Progenitor cell of endocrine pancreas (in vitro differentiated cells): ENCODE measurements at places on chromosomes 5 and 9. TPM values are rescaled to one million over a fixed set of nuclear protein-coding genes. Genes with fewer than 3 reads are reported as not detected.

GRCh38 chr9:133112663-133113026 lies 8.4 kb downstream of the RALGDS start:
- DNase-seq, result no peak

GRCh38 chr5:164392531-164392930 lies 887.1 kb downstream of the MAT2B start:
- DNase-seq, result no peak

DNA sequence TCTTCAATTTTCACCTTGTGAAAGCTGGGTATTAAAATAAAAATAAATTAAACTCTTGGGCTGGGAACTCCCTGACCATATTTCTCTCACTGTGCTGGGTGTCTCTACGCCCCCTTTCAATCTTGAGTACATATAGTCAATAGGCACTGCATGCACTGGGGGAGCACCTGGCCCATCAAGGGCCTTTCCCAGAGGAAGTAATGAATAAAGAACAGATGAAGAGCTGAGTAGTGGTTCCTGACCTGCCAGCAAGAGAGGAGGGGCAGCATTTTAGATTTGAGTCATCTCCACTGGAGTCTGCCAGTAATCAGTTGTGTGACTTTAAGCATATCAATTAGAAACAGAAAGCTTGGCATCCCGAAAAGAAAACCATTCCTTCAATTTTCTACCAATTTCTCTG lies 6.2 kb downstream of the MAPKAP1 start:
- DNase-seq, result no peak

GRCh38 chr5:132386644-132387286 lies 17.3 kb downstream of the SLC22A5 start:
- DNase-seq, result peak; percentile 30

The PTTG1 gene
- total RNA-seq, result 48.2 and 50.0 TPM in 2 replicates

The TRIM41 gene
- total RNA-seq, result 37.4 and 37.6 TPM in 2 replicates

- no peak for DNase-seq
Measured at GRCh38 chr9:73183917-73184861, 32.5 kb downstream of the ANXA1 start.

DNA sequence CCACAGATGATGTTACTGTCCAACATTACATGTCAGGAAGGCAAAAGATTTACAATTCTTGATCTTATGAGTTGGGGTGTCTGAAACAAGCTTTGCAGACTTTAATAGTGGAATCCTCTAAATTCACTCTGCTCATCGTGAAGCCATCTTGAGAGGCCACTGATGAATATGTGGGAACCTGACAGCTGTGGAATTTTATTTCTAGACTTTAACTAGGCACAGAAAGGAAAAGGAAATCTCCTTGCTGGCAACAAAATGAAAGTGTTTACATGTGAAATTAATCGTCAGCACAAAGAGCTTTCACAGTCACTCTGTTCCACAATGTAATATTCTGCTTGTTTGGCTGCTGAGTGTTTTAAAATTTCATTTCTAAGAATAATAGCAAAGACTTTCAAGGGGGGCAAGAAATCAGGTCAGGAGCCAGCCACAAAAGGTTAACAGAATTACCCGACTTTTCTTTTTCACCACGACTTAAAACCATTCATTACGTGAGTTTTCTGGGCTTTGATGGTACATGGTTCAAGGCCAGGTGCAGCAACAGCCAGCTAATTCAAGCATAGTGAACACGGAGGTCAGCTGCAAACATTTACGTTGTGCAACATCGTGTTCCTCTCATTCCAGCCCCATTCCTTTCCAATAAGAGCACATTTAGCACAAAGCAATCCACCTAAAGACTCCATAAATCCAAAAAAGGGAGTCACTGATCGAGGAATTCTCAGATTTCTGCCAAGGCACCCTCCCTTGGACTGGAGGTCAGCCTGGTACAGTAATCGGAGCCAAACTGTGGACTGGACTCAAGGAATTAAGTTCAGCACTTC lies 14.6 kb downstream of the NREP start:
- DNase-seq, result no peak

The CDC26 gene
- total RNA-seq, result 33.0 and 36.6 TPM in 2 replicates

GRCh38 chr5:76547891-76548524 lies 75.2 kb downstream of the F2RL2 start:
- no peak for DNase-seq

DNA sequence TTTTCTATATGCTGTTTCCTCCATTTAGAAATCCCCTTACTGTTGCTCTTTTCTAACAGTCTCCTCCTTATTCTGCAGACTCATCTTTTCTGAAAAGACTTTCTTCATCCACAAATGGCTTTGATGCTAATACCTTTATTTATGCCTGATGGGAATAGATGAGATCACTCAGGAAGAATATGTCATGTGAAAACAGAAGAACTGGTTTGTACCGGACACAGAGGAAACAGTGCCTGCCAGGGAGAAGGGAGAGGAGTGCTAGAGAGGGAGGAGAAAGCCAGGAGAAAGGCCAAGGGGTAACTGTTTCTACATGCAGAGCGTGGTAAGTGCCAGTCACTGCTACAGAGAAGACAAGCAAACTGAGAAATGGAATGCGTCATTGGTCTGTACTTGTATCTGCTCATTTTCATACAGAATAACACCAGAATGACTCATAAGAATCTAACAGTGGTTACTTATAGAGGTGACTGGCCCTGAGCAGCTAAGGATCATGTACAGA lies 45.9 kb upstream of the PJA2 start:
- no peak for DNase-seq

GRCh38 chr9:80874276-80874675 lies 815.1 kb downstream of the TLE1 start:
- no peak for DNase-seq

DNA sequence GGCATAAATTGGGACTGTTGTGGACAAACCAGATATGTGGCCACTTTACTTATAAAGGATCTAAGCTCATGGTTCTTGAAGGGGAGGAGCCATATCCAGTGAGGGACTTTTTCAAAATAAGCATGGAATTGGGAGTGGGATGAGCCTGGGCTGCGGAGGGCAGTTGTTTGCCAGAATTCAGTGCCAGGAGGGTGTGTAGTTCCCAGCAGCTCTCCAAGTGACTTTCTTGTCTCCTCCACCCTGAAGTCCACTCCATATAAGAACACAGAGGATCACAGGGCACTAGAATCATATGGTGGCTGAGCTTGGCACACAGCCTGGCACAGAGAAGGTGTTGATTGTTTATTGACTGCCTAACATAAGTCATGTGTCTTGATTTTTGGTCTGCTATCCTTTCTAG lies 121.1 kb downstream of the CAVIN4 start:
- DNase-seq, result no peak

DNA sequence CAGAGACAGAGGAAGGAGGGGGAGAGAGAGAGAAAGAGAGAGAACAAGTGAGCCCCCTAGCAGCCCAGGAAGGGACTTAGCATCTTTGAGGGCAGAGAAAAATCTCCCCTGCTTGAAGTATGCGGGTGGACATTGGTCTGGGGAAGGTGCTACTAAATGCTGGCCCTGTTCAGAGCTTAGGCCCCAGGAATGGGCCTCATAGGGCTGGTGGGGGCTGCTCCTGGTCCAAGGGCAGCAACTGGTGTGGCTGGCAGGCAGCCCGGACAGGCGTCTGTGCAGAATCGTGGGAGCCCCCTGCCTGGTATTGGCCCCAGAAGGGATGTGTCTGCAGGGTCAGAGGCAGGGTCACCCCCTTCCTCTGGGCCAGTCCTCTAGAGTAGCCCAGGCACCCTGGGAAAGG lies 47.8 kb upstream of the SUSD3 start:
- no peak for DNase-seq

DNA sequence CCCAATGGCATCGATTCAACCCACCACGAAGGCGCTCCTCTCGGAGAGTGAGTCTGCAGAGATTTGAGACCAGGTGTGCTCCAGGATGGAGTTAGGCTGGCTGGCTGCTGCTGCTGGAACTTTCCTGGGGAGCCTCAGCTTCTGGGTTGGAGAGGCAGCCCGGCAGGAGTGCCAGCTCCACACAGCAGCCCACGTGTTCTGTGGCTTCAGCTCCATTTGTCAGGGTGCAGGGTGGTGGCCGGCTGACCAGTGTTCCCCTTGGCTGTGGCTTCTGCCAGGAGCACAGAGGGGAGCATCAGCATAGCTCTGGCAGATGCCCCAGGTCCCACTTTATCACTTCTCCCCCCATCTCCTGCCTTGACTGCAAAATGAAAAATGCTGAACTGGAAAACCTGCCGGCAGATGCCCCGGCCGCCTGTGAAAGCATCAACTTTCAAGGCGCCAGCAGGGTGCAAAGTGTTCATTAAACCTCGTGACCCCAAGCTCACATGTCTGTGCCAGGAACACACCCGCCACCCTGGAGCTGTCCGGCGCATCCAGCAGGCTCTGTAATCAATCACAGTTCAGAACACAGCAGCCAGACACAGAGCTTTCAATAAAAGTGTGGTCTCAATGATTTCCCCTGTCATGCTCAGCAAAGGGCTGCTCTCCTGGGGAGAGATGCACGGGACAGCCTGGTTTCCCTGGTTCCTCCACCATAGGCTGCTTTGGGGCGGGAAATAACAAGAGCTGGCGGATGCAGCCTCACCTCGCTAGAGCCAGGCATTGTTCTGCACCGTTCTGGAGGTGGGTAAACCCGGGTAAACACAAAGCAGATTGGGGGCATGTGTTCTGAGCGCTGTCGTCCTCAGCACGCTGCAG lies 53.2 kb downstream of the TRIP13 start:
- no peak for DNase-seq

DNA sequence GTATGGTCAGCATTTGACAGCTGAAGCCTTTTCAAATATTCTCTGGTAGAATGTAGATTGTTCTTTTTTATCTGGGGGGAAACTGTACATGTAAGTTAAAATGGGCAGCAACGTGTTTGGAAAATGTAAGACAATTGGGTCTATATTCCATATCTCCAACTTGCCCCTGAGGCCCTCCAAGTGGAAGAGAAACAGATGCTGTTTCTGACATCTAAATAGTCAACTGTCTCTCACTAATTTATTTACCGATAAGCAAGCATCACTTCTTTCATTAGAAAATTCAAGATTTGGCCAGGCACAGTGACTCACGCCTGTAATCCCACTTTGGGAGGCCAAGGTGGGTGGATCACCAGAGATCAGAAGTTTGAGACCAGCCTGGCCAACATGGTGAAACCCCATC lies 120.2 kb upstream of the TBCA start:
- no peak for DNase-seq

GRCh38 chr5:156920861-156921431 lies 42.1 kb downstream of the TIMD4 start:
- no peak for DNase-seq

DNA sequence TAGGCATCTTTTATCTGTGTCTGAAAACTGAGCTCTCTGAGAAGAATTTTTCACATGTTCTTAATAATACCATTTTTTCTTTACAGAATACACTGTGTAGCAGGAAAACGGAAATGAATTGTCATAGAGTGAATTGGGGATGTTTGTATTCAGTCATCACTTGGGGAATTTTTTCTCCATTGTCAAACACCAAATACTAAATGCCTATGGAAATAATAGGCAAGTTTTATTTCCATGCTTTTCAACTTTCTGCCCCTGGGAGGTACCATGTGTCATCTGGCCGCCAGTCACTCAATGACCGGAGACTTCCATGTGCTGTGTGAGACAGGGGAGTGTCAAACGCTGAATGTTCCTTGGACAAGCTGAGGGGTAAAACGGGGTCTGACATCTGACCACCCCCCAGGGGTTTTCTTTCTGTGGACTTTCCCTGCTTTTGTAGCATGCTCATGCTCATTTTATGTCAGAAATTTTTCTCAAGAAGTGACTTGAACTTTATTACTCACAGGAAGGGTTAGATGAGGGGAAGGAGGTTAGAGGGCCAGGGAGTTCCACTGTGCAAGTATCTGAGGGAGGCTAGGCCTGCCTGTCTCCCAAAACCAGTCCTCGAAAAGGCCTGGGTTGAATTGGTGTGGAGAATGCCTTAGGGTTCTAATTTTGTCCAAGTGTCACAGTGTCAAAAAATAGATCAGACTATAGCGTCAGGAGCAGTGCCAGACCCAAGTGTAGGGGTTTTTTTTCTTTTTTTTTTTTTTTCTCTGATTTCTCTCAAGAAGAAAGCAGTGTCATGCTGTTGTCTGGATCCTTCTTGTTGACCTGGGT lies 438.6 kb downstream of the AGTPBP1 start:
- DNase-seq, result no peak

- no peak for DNase-seq
Measured at GRCh38 chr5:24385070-24385469, 259.7 kb downstream of the CDH10 start.

GRCh38 chr5:1929108-1929991 lies 46.6 kb upstream of the IRX4 start:
- DNase-seq, result no peak

The HAND1 gene
- total RNA-seq, result 0.44 and 0.48 TPM in 2 replicates

DNA sequence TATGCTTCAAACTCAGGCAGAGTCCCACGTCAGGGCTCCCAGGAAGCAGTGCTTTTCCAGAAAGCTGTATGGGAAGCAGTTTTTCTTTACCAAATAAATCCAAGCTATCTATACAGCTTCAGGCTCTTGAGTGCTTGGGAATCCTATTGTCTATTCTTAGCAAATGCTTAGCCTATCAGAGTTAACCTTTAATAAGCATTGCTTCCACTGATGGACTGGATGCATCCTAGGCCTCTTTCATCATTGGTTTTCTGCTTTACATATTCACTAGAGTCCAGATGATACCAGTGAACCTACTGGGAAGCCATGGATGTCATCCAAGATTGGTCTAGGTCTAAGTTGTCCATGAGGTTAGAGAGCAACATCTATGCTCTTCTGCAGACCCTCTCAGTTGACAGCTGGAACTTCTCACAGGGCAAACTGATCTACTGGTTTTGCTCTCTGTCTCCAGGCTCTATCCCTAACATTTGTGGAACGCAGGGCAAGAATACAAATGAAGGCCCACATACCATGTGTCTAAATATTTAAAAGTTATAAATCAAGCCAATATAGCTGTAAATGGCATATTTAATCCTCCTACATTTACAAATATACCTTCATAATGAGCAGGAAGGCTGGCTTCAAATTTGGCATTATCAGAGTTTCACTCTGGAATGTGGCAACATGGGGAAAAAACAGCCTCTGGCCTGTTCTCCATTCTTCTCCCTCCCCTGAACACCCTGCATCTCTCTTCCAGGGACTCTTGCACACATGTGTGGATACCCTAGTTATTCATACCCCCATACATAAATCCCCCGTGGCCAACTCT lies 49.8 kb upstream of the PLPP1 start:
- DNase-seq, result no peak

The SH2D3C gene
- total RNA-seq, result 2.0 and 2.6 TPM in 2 replicates

- DNase-seq, result no peak
Measured at GRCh38 chr5:139745132-139745799, 50.3 kb upstream of the PSD2 start.

The LCN12 gene
- 14.7 and 16.2 TPM in 2 replicates for total RNA-seq

GRCh38 chr5:2196416-2196815 lies 313.7 kb upstream of the IRX4 start:
- no peak for DNase-seq

DNA sequence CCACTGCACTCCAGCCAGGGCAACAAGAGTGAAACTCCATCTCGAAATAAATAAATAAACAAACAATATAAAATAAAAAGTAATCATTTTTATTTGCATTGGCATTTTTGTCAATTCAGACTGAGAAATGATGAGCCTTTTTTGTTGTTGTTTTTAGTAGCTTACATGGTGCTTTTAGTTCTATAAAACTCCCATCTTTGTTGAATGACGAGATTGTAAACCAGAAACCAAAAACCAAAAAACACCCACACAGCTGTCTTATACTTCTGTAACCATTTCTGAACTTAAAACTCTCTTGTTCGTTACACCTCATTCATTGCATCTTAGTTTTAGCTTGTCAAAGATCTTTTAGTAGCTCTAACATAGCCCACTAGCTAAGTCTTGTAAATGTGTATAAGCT lies 44.7 kb downstream of the GGTA1 start:
- DNase-seq, result no peak

GRCh38 chr9:504921-505740 lies 290.5 kb downstream of the DOCK8 start:
- DNase-seq, result peak; percentile 24

The NMUR2 gene
- total RNA-seq, result not detected in 2 replicates

The OR13C2 gene
- total RNA-seq, result 0.36 and 0.47 TPM in 2 replicates

The PPIC gene
- total RNA-seq, result 21.0 and 26.0 TPM in 2 replicates

GRCh38 chr9:38439291-38439915 lies 15.1 kb upstream of the IGFBPL1 start:
- no peak for DNase-seq
